ENCODE measurements at places on chromosomes 16 and 17.

DNA sequence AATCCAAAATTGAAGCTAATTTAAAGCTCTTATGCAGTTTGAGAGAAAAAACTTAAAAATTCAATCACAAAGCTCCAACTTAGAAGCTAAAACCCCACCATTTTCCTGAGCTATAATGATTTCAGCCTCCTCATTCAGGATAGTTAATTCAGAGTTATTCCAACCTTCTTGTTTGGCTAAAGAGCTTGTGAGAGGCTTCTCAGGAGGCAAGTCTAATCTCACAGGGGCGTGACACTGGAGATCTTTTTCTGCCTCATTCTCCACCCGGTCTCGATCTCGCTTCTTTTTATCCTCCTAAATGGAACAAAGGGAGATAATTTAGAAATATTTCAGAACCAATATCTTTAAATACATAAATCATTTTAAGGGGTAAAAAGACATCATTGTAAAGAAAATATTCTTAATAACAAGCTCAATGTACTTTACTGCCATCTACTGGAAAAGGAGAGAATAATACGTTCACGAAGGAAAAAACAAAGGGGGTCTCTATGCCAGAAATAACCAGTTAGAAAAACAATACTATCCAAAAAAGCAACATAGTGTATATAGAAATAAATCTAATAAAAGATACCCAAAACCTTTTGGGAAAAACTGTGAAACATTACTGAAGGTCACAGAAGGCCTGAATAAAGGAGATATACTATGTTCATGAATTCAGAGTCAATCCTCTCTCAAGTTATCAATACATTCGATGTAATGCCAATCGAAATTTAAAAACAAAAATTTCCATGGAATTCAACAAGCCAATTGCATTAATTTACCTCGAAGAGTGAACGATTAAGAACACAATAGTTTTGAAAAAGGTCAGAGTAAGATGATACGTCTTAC lies 13.9 kb downstream of the BRD7 start:
- peak; percentile 26 for DNase-seq

DNA sequence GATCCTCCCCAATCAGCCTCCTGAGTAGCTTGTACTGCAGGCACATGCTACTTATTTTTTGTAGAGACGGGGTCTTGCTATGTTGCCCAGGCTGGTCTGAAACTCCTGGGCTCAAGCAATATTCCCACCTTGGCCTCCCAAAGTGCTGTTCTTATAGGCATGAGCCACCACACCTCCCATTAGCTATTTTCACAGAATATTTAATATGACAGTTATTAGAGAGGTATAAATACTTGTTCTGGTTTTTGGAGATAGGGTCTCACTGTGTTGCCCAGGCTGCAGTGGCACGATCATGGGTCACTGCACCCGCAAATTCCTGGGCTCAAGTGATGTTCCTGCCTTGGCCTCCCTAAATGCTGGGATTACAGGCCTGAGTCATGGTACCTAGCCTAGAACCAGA lies 21.1 kb downstream of the ZNF213 start:
- no peak for DNase-seq

- DNase-seq = peak; percentile 65
Measured at GRCh38 chr17:55513885-55514590, 2.8 kb upstream of the SMIM36 start.

DNA sequence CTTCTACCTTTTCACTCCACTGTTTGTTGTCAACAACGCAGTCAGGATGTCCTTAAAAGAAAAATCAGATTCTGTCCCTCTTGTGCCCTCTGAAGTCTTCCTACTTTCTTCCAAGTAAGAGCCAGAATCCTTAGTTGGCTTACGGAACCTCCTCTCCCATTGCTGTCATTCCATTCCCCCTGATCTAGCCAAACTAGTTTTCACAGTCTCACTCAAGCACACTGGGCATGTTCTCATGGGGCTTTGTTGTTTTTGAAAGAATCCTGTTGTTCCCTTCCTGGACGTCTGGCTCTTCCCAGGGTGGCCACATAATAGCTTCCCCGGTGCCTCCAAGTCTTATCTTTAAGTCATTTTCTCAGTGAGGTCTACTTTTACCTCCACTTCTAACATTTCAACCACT lies 158.6 kb upstream of the ELAC2 start:
- DNase-seq = no peak

DNA sequence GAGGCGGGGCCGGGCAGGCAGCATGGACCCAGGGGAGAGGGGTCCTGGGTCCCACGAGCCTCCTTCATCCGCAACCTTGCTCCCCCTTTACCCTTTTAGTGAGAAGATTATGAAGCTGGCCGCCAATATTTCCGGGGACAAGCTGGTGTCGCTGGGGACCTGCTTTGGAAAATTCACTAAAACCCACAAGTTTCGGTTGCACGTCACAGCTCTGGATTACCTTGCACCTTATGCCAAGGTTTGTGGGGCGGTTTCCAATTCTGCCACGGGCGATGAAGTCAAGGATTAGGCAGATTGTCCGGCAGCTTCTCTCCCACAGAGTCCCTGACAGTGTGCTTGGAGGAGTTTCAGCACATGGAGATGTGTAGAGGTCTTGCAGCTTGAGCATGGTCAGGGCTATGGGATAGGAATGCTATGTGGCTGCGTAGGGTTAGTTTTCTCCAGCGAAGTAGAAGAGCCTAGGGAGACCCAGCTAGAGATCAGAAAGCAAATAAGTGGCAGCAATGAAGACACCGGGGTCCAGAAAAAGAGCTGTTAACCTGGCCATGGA lies 598 bp downstream of the NIP7 start:
- no peak for DNase-seq

GRCh38 chr17:70654706-70655105 lies 485.4 kb downstream of the KCNJ2 start:
- no peak for DNase-seq

DNA sequence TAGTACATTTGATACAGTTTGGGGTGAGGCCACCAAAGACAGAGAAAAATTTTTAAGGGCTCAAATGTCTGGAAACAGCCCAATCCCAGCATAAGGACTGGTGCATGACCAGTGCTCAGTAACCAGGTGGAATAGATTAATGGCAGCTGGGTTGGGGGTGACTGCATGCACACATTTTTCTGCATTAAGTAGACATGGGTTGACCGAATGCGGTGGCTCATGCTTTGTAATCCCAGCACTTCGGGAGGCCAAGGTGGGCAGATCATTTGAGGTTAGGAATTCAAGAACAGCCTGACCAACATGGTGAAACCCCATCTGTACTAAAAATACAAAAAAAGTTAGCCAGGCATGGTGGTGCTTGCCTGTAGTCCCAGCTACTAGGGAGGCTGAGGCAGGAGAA lies 121.1 kb upstream of the HSBP1 start:
- peak; percentile 46 for DNase-seq

DNA sequence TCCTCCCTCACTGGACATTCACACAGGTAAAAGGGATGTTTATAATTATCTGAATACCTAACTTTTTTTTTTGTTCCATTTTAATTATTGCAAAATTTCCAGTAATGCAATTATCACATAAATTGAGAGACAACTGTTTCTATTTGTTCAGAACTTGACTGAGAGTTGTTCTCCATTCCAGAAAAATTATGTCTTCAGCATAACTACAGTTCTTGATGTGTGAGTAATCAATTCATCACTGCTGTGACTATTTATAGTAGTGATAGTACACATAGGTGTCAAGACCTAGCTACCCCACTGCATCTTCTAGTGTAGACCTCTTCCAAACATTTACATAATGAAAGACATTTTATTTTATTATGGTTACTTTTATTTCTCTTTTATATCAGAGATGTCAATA lies 5.8 kb upstream of the TNRC6A start:
- peak; percentile 61 for DNase-seq

DNA sequence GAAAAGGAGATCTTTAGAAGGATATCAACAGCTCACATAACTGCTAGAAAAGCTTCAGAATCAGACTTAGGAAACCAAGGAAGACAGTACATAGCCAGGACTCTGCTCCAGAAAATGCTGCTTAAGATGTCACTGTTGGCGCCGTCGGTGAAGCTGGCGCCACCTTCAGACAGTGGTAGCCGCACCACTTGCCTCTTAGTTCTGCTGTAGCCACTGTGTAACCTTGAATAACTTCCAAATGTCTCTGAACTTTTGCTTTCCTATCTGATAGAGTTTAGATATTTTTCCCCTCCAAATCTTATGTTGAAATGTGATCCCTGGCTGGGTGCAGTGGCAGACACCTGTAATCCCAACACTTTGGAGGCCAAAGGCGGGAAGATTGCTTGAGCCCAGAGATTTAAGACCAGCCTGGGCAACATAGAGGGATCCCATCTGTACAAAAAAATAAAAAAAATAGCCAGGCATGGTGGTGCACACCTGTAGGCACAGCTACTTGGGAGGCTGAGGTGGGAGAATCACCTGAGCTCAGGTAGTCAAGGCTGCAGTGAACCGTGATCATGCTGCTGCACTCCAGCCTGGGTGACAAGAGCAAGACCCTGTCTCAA lies 6.3 kb upstream of the USP31 start:
- no peak for DNase-seq

GRCh38 chr16:11297492-11298142 lies 16.5 kb upstream of the PRM1 start:
- DNase-seq = peak; percentile 55

DNA sequence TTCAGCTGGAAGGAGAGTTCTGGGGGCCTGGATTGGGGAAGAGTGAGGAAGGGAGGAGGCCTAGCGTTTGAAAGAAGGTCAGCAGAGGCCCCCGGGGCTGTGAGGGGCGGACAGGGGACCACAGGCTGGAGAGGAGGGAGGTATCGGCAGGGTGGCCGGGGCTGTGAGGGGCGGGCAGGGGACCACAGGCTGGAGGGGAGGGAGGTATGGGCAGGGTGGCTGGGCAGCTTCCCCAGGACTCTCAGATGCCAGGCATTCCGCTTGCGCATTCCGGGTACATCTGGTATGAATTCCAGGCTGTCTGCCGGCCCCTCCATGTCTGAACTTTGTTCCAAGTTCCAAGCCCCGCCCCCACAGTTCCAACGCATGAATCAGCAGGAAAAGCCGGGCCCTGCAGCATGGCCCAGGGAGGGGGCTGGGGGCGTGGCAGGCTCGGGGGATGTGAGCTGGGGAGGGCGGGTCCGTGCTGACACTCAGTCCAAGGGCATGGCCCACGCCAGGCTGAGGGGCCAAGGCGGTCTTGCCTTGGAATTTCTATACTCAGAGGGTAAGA lies 4.3 kb upstream of the TLCD2 start:
- peak; percentile 99 for DNase-seq

- no peak for DNase-seq
Measured at GRCh38 chr16:87358696-87359095, 24.9 kb downstream of the FBXO31 start.

DNA sequence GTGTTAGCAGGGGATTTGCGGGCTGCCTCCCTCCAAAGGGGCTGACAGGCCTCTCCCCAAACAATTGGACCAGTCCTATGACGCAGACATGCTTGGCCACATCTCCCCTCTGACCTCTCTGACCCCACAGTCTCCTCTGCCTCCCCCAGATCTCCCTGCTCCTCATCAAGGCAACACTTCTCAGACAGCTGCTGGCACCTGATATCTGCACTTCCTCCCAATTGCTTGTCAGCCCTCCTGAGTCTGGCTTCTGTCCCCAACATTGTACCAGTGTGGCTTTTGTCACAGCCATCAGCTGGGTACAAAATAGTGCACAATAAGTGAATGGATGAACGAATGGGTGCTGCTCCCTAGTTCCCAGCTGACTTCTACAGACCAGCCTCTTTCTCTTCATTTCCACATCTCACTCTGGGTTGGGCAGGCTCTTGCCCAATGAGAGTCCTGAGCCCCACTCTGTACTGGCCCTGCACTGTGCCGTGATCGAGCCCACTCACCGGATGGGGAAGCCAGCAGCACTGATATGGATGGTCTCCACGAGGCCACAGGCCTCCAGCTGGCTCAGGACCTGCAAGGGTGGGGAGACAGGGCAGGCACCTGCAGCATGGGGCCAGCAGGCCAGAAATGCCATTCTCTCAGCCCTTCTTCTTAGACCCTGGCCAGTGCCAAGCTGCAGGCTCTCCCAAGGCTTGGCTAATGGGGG lies 17.1 kb downstream of the ZNHIT3 start:
- no peak for DNase-seq

DNA sequence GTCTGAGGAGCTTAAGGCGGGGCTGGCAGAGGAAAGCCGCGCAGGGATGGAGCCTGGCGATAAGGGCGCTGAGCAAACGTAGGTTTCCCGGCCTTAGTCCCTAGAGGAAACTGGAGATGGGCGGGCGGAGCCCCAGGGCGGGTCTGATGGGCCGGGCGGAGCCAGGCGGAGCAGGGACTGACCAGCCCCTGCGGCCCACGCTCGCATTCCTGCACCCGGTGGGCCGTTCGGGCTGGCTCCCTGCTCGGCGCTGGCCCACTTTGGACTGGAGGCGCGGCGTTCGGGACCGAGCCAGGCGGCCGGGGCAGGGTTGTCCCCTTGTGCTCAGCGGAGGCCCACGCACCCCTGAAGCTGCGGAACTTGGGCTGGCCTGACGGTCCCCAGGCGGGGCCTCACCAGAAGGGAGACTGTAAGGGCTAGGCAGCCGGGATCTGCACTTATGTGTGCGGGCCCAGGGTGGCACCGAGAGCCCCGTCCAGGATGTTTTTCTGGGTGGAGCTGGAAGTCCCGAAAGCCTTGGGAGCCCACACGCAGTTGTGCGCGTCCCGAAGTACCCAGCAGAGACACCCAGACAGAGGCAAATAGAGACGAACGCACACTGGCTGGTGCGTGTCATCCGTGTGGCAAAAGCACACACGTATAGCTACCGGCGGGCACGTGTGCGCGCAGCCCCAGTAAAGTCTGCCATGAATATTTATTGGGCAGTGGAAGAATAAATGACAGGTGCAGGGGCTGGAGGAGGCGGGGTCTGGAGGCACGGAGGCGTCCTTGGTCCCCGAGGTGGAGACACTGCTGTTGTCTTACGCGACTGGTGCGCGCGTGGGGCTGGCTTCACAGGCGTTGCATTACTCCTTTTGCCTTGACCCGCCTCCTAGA lies 1.4 kb downstream of the PYDC1 start:
- DNase-seq = peak; percentile 33

- DNase-seq = no peak
Measured at GRCh38 chr17:76707985-76708807, 2.6 kb downstream of the MXRA7 start.

GRCh38 chr16:2686912-2687507 lies 4.7 kb downstream of the KCTD5 start:
- DNase-seq = no peak

DNA sequence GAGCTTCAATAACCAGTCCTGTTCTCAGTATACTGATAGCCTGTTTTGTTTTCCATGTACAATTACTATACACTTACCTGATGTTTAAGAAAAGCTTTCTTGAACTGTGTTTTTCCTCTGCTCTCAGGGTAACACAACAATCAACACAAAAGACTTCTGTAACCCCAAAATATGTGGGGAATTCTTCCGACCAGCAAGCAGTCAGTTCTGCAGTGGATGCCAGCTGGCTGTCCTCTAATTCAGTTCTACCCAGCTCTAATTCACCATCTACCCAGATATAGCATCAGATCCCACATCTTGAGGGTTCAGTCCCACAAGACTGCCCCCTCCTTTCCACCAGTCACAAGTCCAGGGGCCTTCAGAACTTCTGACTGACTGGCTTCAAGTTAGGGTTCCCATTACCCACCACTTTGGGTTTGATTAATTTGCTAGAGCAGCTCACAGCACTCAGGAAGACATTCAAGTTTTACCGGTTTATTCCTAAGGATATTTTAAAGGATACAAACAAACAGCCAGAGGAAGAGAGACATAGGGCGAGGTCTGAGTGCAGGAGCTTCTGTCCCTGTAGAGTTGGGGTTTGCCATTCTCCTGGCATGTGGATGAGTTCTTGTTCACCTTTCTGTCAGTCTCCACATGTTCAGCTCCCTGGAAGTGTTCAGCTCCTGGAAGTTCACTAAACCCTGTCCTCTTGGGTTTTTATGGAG lies 178.2 kb downstream of the CHD9 start:
- no peak for DNase-seq
